NCI-H1048 (cell line): ENCODE measurements at places on chromosomes 1 and 21.

DNA sequence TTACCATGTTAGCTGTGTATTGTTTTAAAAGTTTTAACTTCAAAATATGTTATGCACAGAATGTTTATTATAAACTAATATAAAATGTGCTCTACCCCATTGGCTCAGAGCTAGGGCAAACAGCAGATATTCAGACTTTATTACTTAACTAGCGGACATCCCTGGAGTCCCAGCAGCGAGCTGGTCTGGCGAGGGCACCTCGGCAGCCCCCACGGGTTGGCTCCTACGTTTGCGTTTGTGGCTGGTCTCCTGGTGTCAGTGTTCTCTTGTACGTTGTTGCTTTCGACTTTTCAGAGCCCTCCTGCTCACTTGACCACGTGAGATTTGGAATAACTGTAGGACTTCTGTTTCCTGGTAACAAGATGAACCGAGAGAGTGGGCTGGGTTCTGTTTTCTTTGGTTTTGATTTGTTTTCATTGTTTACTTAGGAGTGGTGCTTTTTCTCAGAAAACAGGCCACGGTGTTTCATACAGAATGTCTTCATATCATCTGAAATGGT is 44.5 kb downstream of the CBS start:
- DNase-seq = no peak

DNA sequence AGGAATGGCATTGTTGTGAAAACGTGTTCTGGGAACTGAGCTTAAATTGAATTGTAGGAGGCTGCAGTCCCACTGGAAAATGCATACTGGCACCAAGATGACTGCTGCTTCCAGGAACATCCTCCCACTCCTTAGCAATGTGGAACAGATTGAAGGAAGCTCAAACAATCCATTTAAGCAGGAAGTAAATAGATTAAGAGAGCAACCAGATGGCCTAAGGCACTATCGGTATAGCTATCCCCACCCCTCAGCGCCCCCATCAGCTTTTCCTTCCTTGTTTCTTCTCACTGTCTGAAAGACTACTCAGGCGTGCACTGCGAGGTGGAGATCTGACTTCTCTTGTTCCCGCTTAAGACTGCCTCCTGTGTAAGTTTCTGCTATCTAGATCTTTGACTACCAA is 4.0 kb upstream of the IFI16 start:
- no peak for DNase-seq

DNA sequence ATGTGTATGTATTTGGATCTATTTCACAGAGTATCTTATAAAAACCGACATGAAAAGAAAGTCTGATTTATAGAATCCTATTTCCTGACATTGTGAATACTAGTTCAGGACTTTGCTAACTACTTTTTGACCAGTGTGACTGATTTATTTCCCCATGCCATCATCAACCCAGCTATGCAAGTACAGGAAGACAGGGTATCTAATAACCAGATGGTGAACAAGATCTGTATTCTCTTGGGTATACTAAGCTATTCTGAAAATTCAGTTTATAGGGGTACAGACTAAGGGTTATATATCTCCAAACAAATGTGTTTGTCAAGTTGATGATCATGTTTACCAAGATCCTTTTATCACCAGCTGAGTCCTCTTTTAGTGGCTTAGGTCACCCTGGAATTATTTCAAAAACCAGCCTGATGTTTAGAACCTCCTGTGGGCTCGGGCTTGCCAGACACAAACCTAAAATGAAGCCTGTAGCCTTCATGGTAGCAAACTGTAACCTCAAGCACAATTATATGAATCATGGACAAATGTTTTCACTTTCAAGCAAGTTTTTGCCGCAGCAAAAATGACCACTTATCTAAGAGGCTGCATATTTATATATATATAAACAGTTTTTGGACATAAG is 185.1 kb downstream of the FGGY start:
- DNase-seq = no peak

DNA sequence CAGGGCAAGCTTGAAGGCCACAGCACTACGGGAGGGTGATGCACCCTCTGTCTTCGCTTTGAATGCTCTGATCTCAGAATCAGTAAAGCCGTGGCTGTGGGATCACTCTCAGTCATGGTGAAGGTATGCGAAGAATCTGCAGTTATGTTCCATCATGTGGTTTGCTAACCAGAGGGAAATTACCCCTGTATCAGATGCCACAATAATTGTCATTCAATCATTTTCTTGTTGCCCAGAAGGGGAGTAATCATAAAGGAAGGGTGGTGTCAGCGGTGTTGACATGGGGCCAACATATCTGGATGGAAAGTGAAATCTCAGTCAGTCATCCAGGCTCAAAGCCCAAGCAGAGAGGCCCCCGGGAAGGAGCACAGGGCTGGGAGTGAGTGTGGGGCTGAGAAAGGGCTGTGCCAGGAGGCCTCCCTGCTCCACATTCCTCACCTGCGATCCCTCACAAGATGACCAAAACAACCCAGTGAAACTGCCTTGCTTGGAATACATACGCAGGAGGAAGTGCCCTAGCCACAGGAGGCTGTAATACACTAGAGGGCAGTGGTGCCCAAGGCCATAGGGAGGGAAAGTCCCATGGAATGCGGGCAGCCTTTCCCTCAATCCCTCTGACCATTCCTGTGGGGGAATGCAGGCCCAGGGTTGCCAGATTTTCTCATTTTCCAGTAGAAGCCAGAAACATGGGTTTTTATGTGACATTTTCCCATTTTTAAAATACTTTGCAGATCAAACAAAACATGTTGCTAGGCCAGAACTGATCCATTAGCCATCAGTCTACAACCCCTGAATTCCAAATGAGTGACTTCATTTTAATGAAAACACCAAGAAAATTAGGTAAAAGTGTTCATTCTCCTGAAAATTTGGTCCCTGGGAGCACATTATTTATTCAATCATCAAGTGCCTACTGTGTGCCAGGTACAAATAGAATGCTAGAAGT is 95.7 kb upstream of the VANGL1 start:
- peak; percentile 40 for DNase-seq

GRCh38 chr21:36310016-36310415 is 10.0 kb upstream of the MORC3 start:
- DNase-seq = no peak

GRCh38 chr1:231553320-231553719 is 24.9 kb downstream of the TSNAX start:
- DNase-seq = no peak

DNA sequence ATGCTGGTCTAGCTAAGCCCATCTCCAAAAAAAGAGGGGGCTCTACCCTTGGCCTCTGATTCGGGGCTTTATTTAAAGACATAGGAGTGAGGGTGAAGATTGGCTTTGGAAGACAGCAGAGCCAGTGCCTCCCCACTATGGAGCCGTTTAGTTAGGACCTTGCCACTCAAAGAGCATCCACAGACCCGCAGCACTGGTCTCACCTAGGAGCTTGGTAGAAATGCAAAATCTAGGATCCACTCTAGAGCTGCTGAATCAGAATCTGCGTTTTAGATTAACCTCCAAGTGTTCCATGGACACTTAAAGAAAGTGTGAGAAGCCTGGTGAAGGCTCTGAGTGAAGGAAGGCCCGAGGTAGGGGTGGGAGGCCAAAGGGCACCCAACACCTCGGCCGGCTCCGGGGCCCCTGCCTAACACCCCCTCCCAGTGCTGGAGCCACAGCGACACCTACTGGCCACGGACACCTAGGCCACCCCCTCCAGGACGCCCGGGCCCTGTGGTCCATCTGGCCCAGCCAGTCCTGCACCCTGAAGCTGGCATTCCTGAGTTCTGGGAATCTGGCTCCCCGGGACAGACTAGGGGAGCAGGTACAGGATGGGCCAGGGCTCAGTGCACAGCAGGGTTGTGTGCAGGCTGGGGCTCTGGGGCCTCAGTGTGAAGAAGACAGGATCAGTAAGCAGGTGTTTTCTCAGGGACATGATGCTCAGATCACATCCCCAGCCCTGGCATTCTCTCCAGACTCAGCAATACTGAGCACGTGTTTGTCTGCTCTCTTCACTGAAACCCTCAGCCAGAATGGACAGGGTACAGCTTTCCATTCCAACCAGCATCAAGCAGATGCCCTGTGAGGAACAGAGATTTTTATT is 79.2 kb downstream of the TMEM53 start:
- peak; percentile 35 for DNase-seq

DNA sequence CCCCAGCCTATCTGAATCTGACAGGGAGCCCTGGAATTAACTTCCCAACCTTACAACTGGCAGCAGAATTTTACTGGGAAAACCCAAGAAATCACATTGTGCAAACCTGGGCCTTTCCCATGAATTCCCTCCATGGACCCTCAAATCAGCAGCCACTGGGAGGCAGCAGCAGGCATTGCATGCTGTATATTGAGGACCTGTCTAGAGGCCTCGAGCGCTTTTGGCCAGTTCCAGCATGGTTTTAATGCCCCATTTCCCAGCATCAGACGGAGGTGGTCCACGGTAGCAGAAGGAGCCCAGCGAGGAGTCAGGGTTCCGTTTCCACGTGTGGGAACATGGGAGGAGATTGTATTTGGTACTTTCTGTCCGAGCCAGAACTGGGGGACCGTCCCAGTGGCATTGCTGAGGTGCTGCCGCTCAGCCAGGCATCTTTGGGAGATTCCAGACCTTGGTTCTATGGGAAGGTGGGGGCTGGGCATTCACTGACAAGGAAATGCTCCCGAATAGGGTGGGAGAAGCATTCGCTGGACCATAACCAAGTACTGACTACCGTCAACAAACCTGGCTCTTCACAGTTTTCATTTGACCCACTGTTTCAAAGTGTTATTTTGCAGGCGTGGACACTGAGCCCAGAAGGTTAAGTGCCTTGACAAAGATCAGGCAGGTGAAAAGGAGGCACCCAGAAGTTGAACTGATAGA is 15.9 kb downstream of the BMP8A start:
- no peak for DNase-seq

DNA sequence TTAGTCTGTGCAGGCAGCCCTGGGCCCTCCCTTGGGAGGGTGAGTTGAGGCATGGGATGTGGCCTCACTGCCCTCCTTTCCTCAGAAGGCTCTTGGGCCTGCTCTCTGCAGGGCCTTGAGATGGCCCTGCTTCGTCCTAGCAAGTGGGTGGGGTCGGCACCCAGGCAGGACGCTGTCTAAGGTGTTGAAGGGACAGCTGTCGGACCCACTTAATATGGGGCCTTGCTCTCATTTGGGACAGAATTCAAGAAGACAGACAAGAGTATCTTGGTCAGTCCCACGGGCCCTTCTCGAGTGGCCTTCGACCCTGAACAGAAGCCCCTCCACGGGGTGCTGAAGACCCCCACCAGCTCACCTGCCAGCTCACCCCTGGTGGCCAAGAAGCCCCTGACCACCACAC is 26.0 kb upstream of the PDXK start:
- DNase-seq = no peak

DNA sequence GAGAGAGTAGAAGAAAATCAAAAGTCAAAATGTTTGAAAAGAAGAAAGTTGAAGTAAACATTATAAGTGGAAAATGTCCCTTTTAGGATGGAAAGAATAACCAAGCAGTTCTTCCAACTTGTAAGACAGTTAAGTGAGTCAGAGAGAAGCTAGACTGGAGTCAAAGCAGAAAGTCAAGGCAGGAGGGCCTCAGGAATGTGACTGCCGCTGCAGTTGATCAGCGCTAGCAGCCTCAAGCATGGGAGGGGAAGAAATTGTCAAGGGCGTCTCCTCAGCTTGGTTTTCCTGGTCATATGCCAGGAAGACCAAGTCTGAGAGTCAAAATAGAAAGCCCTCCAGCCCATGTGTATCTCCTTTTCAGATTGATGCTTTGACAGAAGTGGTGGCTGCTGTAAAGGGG is 23.2 kb downstream of the HAO2 start:
- no peak for DNase-seq

- no peak for DNase-seq
These were observed 53.9 kb upstream of the CACNA1E start for GRCh38 chr1:181429462-181429861.

- no peak for DNase-seq
These were observed 13.7 kb downstream of the PARS2 start for GRCh38 chr1:54750596-54750995.

DNA sequence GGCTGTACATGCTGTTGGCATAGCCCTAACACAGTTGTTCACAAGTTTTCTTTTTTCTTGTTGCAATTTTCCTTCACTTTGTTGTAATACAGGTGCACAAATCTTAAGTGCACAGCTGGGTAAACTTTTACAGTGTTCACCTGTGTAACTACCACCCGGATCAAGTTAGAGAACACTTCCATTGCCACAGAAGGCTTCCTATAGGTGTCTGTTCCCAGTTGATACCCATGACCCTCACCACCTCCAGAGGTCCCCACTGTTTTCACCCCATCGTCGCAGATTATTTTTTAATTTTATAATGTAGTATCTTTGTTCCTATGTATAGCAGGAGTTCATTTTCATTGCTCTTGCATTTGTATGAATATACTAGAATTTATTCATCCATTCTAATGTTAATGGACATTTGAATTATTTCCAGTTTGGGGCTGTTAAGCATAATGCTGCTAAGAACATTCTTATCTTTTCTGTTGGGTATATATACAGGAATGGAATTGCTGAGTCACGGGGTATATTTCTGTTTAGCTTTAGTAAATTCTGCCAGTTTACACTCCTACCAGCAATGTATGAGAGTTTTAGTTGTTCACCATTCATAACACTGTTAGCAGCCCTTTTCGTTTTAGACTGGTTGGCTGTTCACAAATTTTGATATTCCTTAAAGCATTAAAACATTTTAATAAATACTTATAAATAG is 16.4 kb downstream of the SPRTN start:
- DNase-seq = no peak

DNA sequence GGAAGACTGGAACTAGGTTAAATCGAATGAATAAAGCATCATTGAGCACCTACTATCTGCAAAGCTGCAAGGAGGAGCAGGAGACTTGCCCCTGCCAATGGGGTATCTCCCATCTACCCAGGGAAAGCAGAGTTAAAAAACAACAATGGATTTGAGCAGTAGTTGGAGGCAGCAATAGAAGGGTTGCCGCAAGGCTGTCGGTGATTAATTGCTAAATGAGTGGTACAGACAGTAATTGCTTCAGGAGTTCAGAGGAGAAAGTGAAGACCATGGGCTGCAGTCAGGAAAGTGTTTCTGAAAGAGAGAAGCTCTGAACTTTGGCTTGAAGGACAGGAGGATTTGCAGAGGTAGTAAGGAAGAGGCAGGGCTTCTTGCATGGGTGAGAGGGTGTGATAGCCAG is 152.9 kb downstream of the ACTL8 start:
- DNase-seq = no peak

DNA sequence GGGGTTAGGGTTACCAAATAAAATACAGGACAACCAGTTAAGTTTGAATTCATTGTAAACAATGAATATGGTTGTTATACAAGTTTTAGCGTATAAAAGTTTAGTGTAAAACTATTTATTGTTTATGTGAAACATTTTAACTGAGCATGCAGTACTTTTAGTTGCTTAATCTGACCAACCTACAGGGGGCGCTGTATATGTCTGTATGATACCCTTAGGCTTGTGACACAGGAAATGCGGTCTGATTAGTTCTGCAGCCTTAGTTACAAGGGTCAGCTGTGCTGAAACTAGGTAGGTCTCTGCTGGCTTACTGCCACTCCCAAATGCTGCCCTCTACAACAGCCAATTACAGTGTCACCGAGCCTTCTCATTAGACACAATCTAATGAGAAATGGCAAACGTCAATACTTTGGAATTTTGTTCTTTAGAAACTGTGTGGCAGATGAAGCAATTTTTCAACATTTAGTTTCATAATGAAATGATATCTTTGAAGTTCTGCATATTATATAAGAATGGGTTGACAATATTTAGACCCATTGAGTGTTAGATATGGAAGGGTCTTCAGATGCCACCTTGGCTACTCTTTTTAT is 56.2 kb downstream of the NTNG1 start:
- DNase-seq = no peak
